ENCODE measurements at places on chromosomes 5 and 9.

- no peak for DNase-seq
Measured at GRCh38 chr5:141877356-141878185, 639 bp downstream of the PCDH1 start.

GRCh38 chr9:130672466-130672865, 8.1 kb downstream of the PRDM12 start:
- DNase-seq: no peak

DNA sequence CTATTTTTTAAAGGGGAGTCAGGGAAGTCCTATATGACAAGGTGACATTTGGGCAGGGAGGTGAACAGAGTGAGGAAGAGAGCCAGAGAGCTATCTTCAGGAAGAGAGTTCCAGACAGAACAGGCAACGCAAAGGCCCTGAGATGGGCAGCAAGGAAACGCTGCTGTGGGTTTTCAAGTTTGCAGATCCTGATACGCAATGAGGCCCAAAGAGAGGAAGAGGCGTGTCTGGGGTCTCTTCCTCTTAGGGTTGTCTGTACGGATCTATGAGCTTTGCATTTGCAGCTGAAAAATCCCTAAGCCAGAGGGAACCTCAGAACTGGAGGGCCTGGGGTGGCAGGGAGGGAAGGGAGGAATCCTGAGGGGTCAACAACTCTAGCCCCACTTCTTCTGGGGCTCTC, 13.6 kb downstream of the FAT2 start:
- no peak for DNase-seq

- no peak for DNase-seq
Measured at GRCh38 chr5:36631620-36632362, 25.4 kb downstream of the SLC1A3 start.

GRCh38 chr9:117681888-117682287, 22.3 kb upstream of the TLR4 start:
- DNase-seq: no peak

DNA sequence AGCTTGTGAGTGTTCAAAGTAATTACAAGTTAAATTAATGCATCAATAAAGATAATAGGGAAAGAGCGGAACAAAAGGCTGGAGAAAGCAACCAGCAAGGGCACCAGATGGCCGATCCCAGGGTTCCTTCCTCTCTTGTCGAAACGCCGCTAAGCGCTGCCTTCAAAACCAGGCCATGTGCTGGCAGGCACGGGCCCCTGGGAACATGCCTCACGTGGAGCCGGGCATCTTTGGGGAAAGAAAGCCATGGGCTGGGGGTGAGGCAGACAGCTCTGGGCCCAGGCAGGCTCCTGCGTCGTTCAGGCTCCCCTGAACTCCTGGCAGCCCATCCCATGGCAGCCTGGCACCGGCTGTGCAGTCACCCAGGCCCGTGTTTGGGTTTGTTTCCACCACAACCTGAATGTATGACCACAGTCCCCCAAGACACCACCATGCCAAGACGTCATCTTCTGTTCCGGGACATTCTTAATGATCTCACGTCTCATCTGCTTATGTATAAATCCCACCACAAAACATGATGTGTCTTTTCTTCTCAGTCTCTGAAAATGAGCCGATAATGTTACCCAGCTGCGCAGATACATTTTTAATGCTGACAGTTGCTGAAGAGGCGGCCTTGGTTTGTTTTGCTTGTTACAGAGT, 110.4 kb upstream of the SARDH start:
- DNase-seq: no peak
